HFFc6 (cell line): ENCODE measurements at places on chromosomes 16 and 17.
A peak's percentile ranks its signal among the peaks of the same experiment; 100 is the strongest.

DNA sequence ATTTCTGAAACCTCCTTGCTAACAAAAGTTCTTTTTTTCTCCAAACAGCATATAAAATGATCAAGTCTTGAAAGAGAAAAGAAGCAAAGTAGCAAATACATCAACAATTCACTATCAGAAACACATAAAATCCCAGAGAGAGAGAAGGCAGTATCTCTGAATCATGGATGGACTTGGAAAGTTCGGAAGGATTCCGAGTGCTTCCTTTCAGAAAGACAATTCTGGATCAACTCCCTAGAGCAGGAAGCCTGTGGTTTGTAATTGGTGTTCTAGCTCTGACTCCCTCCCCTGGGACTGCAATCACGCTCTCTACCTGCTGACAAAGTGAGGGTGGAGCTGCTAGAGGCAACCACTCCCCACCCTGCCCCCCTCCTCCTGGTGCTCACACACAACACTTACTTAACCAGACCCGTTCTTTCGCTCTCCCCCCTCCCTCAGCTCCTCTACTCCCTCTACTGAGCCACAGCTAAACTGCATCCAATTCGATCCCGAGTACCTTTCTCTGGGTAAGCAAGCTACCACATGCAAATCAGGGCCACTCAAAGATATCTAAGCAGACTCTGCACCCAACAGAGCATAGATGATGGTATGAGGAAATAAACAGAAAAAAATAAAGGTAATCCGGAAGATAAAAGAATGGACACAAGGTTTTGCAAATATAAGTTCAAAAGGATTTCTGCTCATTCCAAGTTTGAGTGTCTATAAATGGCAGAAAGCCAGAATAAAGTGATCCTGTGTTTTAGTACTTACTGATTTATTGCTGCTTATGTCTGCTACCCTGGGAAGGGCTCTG, at the start of gene RNF43:
TSS of gene RNF43 (minus strand) at position 235 of the 793 bp plus-strand sequence. CDS start 1,957 bp downstream, outside the sequence.
- peak; percentile 66 for DNase-seq

DNA sequence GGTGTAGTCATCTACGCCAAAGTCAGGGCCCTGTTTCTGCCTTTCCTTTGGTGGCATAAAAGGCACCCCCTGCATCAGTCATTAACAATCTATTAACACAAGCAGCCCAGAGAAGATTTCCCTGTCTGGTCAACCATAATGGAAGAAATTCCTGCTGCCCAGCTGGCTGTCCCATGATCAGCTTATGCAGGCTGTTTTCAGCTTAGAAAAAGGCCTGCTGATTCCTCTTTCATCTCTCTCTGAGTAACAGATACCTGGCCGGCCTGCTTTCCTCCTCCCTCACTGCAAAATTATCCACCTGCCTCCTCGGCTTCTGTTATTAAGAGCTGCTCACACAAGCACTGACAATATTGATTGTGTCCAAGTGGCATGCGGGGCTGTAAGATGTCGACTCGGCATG, 70.3 kb upstream of the MMP2 start:
- DNase-seq: no peak

GRCh38 chr16:79509906-79510305, 90.6 kb downstream of the MAF start:
- no peak for DNase-seq

DNA sequence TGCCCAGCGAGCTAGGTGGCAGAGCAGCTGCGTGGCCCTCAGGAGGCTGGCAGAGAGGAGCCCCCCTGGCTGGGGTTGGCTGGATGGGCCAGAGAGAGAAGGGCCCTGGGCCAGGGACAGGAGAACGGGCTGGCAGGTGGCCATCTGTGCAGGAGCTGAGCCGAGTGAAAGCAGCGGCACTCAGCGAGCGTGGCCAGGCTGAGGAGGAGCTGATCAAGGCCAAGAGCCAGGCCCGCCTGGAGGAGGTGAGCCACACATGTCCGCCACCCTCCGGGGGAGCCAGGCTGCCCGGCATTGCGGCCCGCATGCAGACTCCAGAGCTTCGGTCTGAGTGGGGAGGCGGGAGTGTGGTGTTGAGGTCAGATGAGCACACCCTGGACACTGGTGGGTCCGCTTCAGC, 2.1 kb upstream of the RAC3 start:
- no peak for DNase-seq

DNA sequence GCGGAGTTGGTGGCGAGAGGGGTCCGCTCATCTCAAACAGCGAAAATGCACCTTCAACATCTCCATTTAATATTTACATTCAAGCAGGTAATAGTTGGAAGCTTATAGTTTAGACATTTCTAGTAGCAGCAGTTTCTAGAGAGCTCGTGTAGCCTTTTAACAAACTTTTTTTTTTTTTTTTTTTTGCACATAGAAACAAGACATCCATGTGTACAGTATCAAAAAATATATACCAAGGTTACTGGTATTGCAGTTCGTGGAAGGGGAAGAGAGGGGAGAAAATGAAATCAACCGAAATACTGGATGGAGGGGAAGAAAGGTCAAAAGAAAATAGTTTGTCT, 6.2 kb downstream of the CBX4 start:
- DNase-seq: no peak

DNA sequence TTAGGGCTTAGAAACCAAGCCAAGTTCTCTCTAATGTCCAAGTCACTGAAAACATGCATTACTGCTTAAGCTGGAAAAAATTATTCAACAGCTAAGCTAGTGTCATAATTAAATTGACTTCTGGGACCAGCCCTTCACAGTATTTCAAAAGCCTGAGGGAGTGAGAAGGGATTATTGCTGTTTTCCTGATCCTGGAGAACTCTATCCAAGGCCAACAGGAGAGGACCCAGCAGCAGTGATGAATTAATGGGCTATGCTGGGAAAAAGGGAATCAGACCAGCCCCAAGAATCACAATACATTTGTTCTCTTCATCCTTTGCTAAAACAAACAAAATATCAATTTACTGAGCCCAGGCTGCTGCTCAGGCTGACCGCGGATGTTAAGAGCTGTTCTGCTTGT, 34.5 kb upstream of the CLEC3A start:
- DNase-seq: no peak

GRCh38 chr16:20137194-20137593, 63.5 kb upstream of the GPR139 start:
- DNase-seq: no peak

DNA sequence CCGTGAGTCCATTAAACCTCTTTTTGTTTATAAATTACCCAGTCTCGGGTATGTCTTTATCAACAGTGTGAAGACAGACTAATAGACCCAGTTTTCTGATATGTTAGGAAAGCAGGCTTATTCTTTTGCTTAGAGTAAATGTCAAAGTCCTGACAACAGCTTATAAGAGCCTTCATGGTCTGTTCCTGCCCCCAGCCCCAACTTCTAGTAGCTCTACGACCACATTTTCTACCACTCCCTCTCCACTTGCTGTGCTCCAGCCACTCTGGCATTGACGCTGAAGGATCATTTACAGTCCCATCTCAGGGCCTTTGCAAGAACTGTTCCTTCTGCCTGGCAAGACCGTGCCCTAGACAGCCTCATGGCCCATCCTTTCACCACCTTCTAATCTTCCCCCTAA, 104.6 kb upstream of the GPR139 start:
- no peak for DNase-seq

- peak; percentile 43 for DNase-seq
Measured at GRCh38 chr17:59521465-59522126, 43.8 kb upstream of the DHX40 start.

DNA sequence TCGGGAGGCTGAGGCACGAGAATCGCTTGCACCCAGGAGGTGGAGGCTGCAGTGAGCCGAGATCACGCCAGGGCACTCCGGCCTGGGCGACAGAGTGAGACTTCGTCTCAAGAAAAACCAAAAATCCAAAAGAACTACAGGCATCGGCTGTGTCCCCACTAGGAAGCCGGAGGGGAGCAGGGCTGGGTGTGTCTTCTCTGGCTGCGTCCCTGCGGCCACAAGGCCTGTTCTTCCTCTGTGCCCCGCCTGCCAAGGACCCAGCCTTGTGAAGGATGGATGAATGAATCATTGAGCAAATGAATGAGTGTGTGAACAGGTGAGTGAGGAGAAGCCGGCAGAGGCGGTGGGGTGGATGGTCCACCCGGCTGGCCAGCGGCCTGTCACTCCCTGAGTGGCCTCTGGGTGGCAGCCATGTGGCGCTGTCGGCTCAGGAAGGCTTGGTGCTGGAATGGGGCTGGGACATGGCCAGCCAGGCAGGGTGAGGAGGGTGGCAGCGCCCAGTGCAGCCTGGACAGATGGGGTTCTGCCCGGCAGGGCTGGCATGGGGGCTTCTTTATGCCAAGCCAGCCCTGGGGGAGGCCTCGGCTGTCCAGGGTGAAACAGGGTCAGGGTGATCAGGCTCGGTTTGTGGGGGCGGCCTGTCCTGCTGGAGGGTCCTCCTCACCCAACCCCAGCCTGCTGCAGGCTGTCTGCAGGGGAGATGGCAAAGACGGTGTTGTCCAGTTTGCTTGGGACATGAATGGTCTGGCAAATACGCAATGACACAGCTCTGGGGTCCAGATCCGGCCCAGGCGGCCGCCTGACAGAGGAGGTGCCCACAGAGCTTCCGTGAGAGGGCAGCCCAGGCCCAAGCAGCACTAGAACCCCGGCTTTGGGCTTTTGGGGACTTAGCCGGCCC, 21.7 kb downstream of the SLC25A10 start:
- DNase-seq: peak; percentile 55

GRCh38 chr16:10156099-10156498, 26.1 kb downstream of the GRIN2A start:
- peak; percentile 74 for DNase-seq

DNA sequence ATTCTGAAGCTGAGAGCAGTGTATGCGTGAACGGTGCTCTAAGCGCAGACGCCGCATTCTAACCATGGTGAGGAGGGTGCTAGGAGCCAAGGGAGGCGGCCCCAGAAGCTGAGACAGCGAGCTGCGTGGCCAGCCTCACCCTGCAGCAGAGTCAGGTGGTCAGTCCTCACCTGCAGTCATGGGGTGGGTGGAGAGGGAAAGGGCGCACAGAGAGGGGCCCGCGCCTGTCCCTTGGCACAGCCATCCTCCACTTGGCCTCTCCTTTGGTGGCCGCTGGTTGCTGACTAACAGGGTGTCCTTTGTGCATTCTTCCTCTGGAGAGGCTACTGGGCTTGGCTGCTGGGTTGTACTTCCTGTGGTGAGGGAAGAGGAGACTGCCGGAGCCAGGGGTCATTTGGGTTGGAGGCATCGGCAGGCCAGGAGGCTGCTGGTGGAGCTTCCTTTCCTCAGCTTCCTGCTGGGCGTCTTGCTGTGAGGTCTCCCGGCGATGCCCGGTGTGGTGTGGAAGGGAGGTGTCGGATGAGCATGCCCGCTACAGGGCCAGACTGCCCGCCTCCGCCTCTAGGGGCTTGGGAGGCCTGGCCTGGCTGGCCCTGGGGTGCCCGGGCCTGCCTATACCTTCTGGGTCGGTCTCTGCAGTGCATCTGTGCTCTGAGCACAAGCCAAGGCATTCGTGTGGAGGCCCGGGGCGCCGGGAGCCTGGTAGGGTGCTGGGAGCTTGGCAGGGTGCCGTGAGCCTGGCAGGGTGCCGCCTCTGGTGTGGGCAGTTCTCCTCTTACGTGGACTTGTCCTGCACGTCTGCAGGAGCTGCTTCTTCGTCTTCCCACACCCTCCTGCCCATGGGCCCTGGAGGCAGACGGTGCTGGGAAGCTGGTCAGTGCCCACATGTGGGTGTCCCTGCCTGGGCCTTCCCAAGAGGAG, 17.4 kb downstream of the RNF213 start:
- no peak for DNase-seq

DNA sequence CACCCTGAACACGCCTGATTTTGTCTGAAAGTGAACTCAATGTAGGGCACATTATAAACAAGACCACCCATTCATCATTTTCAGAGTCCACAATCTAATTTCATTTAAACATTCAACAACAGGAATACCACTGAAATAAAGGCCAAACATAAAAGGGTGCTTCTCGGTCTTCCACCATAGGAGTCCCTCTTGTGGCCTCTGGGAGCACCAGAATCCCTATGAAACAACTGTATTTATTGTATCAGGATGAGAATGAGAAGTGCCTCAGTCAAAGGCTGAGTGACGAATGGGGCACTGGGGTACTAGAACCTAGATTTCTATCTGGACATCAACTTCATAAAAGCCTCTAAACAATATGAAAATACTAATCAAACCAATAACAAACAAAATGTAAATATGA, 40.4 kb downstream of the NXPH3 start:
- DNase-seq: no peak

- DNase-seq: no peak
Measured at GRCh38 chr17:50737118-50737698, 17.8 kb downstream of the LUC7L3 start.

DNA sequence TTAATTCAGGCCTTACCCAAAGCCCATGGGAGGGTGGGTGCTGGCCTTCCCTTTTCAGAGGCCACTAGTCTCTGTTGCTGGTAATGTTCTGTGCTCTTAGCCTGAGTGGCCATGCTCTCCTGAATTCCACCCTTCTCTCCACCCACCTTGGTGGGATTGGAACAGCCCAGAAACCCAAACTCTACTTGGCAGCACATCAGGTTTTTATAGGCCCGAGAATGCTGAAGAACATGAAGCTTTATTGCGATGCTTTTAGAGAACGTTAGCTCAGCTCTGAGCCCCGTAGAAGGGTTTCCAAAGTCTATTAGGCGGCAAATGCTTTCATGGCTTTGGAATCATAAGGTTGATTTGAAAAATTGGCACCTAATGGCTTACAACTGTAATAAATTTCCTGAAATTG, 209.3 kb downstream of the MSI2 start:
- DNase-seq: no peak

DNA sequence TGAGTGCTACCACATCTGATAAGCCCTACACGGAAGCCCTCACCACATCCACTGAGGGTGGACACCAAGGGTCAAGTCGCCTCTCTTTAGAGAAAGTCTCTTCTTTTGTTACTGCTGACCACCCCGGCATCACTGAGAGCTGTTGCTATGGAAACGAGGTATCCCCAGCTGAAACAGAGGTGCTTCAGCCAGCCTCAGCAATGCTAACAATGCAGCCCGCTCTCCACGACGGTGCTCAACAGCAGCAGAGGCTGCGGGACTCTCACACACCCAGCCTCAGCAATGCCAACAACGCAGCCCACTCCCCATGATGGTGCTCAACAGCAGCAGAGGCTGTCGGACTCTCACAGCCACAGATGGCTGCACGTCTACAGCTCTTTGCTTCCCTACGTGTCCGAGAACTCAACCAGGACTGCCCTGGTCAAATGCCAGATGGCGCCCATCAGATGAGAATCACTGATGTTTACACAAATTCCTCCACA, 41.4 kb downstream of the VPS53 start:
- no peak for DNase-seq

GRCh38 chr16:80122115-80122514, 418.7 kb upstream of the DYNLRB2 start:
- DNase-seq: no peak

DNA sequence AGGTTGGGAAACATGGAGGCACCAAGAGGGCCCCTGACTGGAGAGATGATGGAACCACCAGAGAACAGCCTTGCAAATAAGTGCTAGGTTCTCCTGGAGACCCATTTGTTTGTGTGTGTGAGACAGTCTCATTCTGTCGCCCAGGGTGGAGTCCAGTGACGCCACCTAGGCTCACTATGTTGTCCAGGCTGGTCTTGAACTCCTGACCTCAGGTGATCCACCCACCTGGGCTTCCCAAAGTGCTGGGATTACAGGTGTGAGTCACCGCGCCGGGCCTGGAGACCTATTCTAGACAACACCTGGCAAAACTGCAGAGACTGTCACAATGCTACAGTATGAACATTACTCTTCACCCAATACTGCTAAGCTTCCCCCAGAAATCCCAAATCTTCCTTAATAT, 1.5 kb downstream of the NPLOC4 start:
- no peak for DNase-seq
